Stimulated activated CD4-positive, alpha-beta T cell treated with anti-CD3 and anti-CD28 coated beads, Interleukin-4, amount 100 ng/mL, for 4 hours (primary cell): ENCODE measurements at places on chromosomes 3 and 15.

- no peak for DNase-seq
Measured at GRCh38 chr3:183503746-183504145, 51.8 kb downstream of the KLHL6 start.

DNA sequence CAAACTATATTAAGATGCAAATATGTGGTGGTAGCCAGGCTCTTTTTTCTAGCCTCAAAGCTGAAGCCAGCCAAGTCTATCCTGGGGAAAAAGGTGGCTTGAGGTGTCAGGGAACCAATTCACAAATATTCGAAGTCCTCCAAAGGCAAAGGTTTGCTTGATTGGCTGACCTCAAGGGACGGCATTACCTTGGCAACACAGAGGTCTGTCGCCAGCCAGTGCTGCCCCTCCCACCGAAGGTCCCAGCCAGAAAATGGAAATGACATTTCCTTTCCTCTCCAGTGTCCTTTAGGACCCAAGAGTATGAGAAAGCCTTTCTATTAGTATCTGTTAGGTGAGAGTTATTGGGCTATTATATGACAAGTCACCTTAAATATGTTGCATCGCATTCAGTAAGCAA lies 96.0 kb upstream of the LIMD1 start:
- no peak for DNase-seq

DNA sequence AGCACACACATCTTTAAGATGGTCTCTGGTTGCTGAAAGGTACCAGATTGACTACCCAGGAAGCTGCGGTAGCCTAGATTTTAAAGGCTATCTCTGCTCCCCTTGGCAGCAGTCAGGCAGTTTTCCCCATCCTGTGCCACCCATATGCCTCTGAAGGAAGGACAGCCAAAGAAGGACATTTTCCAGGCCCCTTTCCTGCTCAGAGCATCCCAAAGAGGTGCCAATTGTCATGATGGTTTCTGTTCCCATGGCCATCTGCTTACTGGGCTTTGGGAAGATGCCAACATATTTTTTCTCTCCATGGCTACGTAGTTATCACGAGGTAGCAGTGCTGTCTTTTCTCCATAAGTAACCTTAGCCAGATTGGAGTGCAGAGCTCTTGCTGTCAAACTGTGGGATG lies 39.7 kb downstream of the UNC13C start:
- DNase-seq, result no peak

DNA sequence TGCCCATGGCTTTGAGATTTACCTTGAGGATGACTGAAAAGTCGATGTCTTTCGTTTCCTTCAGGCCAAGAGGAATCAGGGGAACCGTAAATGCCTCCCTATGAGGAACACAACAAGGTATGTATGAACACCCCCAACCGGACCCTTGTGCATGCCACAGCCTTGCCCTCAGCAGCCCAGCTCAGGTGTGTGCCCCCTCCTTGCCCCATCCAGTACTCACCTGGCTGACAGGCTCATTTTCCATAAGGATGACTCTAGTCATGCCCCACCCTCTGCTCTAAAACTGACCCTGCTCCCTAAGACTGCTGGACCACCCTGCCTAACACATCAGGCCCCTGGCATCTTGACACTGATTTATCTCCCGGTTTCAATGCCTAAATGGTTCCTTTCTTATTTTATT lies 270.0 kb downstream of the GOLGA6L6 start:
- no peak for DNase-seq

GRCh38 chr3:59709702-59710553 lies 660.1 kb upstream of the CFAP20DC start:
- no peak for DNase-seq

DNA sequence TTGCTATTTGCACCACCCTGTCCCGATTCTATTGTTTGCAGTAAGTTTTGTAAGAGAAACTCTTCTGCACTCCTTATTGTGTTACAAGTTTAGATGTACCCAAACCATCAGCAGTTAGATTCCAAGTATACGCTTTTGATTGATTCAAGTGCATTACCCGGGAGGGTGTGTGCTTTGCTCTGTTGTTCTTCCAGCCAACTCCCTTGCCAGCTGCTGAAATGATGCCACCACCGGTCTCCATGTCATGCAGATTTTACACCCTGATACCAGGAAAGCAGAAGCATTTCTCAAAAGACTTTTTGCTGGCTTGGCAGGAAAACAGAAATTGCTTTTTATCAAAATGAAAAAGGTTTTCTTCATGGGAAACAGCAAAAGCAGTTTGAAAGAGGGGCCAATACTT lies 1006.6 kb upstream of the CFAP20DC start:
- DNase-seq, result no peak

DNA sequence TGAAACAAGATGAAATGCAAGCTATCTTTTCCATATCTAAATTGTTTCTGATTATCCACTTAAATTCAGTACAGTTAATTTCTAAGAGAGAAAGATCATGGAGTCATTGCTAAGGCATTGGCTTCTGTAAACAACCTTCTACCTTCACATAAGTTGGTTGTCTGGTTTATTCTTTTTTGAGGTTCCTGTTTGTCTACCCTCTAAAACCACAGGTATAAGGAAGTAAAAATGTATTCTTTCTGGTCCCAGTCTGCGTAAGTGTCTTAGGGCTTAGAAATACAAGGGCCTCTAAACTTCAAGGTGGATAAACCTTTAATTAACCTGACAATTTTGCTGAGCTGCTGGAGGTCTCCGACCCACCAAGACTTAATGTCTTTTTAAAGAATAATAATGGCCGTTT lies 3.6 kb upstream of the ATOSA start:
- DNase-seq, result no peak

GRCh38 chr3:5238545-5238944 lies 51.0 kb downstream of the EDEM1 start:
- DNase-seq, result no peak

DNA sequence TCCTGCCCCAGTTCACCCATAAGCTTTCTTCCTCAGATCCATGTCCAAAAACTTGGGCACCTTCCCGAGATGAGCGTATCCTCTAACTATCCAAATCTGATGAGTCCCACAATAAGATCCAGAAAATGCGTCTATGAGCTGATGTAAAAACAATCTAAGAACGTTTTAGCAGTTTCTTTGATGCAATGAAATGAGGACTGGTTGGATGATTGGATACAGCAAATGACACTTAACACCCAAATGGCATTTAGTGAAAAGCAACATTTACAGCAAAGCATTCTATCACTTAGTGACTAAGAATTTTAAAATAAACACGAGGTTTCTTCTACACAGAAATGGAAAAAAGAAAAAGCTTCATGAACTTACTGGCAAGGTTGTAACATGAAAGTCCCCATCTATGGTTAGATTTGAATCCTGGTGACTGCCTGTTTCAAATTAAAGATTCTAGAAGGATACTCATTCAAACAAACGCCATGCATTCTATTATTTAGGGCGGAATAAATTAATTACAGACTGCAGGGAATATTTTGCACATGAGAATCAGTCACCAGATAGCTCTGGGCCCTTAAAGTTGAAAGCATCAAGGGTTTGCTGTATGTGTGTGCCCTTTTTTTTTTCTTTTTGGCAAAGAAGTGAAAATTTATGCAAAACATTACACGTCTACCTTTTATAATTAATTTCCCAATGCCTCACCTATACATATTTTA lies 598.6 kb downstream of the FOXP1 start:
- DNase-seq, result no peak

DNA sequence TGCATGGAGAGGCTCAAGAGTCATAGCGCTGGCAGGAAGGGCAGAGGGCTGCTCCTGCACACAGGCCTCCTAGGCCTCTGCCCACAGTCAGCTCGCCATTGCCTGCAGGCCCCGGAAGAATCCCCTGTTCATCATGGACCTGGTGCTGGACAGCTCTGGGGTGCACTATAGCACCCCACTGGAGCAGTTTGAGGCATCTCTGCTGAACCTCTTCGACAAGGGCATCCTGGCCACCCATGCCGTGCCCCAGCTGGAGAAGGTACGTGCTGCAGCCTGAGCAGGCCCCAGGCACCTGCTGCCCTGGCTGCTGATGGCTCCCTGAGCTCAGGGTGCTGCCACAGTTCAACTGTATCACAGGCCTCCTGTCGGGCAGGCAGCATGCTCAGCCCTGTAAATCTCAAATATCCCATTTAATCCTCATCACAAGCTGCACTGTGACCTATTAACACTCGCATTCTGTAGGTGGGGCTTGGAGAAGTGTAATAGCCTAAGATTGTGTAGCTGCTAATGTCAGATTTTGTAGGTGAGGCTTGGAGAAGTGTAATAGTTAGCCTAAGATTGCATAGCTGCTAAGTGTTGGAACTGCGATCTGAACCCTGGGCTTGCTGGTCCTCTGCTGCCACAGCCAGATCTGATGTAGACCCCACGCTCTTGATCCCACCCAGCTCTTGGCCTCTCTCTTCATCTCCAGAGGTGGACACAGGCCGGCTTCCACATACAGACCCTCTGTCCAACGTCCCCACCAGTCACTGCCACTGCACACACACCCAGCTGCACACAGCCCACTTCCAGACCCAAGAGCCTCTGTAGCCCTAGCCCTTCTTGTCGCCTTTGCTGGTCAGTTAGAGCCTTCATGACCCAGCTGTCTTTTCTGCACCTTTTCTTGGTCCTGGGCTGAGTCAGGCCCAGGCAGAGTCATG lies 31.9 kb downstream of the DNAH1 start:
- no peak for DNase-seq

- no peak for DNase-seq
Measured at GRCh38 chr3:115401851-115402501, 221.3 kb upstream of the GAP43 start.

DNA sequence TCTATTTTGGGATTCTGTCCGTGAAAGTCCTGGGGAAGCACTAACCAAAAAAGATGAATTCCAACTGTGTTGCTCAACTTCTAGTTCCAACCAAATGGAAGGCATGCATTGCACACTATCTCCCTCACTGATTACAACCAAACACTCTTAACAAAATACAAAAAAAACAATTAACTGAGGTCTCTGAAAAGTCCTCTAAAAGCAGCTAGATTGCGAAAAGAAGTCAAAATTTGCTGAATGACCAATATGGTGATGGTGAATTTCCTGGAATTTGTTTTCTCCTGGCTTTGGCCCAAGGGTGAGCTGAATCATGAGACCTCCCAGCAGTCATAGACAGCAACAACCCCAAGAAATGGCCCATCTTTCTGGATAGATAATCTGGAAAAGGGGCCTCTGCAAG lies 28.3 kb downstream of the CYP19A1 start:
- DNase-seq, result no peak

DNA sequence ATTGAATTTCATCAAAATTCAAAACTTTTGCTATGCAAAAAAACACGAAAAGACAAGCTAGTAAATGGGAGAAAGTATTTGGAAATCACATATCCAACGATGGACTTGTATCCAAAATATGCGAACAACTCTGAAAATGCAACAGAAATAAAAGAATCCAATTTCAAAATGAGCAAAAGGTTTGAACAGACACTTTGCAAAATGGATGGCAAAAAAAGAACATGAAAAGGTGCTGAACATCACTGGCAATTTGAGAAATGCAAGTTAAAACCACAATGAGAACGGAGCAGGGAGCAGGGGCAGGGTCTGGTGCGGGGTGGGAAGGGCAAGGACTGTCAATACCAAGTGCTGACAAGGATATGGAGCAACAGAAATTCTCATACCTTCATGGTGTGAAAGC lies 23.1 kb upstream of the FOXP1 start:
- no peak for DNase-seq

GRCh38 chr3:155876503-155876902 lies 6.1 kb downstream of the GMPS start:
- no peak for DNase-seq
